ENCODE measurements at places on chromosomes 3 and 15. TPM values are rescaled to one million over a fixed set of nuclear protein-coding genes. Genes with fewer than 3 reads are reported as not detected.
A peak's percentile ranks its signal among the peaks of the same experiment; 100 is the strongest.

- H3K27ac ChIP-seq, result no peak overlapping the region
- no peak overlapping the region for H3K4me3 ChIP-seq
- H3K36me3 ChIP-seq, result peaks cover 11% of the 10 kb centered on the region
Observed at GRCh38 chr3:45693941-45694521, 4.8 kb downstream of the SACM1L start.

The RAB6B gene
- 8.5 TPM for polyA plus RNA-seq

The C15orf40 gene
- 46.6 TPM for polyA plus RNA-seq

- peak; percentile 90 for DNase-seq
- H3K27ac ChIP-seq, result peak within 1 kb of the TSS; percentile 92
- peaks cover 30% of the 10 kb centered on the region for H3K4me1 ChIP-seq
- H3K36me3 ChIP-seq, result peaks cover 3% of the 10 kb centered on the region
- peak within 1 kb of the TSS; percentile 79 for H3K4me3 ChIP-seq
- no peaks in the 10 kb centered on the region for H3K27me3 ChIP-seq
Observed at GRCh38 chr3:124887177-124887931, at the start of gene ITGB5. Gene ITGB5 (minus strand): TSS chr3:124887365. CDS start chr3:124887000, 365 bp downstream.

DNA sequence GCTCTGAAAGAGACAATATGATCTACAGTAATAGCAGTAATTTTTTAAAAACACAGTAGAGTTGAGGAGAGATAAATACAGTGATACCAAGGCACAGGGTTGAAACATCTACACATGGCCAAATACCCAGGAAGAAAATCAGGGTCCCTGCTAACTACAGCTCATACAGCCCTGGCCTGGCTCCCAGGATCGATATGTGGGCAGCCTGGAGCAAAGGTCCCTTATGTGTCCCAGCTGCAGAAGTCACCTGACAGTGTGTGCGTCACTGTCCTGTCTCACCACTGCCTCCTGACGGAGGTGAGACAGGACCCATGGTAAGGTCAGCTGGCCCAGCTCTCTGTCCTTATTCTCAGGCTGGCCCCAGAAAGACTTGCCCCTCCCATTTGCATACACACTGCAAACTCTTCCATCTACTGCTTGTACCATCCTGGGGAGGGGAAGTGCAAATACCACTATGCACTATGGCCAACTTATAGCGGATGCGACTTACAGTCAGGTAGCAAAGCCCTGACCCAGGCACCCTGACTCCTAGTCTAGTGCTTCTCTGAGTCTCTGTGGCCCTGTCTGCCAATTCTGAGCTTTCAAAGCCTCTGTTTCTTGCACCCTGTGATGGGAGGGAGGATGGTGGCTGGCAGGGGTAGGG, 22.0 kb upstream of the BCL2L10 start:
- no peak overlapping the region for H3K27ac ChIP-seq
- H3K27me3 ChIP-seq, result no peaks in the 10 kb centered on the region
- no peak overlapping the region for H3K4me3 ChIP-seq
- H3K36me3 ChIP-seq, result peaks cover 35% of the 10 kb centered on the region
- H3K4me1 ChIP-seq, result peaks cover 26% of the 10 kb centered on the region

DNA sequence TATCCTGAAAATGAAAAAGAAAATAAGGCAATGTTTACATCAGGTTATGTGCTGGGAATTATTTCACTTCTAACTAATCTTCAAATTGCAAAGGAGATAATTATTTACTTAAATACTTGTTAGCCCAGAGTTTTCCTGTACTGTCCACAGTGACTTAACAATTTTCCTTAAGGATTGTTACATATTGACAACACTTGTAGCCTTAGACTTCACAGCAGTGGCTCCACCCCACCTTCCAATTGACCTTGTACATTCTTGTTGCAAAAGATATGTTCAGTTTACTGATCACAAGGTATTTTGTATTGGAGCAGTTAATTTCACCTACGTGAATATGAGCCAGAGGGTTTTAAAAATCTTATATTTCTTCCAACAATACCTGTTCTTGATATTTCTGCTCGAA, 376.9 kb downstream of the CNTN6 start:
- H3K4me3 ChIP-seq, result no peak overlapping the region
- no peaks in the 10 kb centered on the region for H3K27me3 ChIP-seq
- H3K27ac ChIP-seq, result no peak overlapping the region
- DNase-seq, result no peak
- no peaks in the 10 kb centered on the region for H3K36me3 ChIP-seq

GRCh38 chr3:49134471-49135265, 1.8 kb upstream of the LAMB2 start:
- no peaks in the 10 kb centered on the region for H3K27me3 ChIP-seq
- no peak overlapping the region for H3K27ac ChIP-seq
- no peak for DNase-seq
